ENCODE measurements at places on chromosomes 1 and 21.

- DNase-seq: no peak
These were observed 9.8 kb downstream of the MRPS14 start for GRCh38 chr1:175013445-175013844.

GRCh38 chr21:34819357-34819999 lies 150.7 kb downstream of the CLIC6 start:
- no peak for DNase-seq

DNA sequence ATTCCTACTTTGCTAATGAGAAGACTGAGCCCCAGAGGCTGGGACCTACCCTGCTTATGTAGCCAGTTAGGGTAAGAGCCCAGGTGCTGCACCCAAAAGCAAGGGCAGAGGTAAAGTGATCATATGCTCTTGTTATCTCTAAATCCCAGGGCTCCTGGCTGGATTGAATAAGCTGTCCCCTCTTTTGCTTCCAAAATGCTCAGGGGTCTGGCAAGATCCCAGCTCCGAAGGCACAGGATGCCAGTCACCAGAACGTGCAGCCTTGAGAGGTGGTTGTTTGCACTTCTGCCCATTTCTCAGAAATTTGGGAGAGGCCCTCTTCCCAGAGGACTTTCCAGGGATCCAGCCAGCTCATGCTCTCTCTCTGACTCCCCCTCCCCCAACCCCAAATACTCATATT lies 142.4 kb upstream of the TMEM51 start:
- no peak for DNase-seq

DNA sequence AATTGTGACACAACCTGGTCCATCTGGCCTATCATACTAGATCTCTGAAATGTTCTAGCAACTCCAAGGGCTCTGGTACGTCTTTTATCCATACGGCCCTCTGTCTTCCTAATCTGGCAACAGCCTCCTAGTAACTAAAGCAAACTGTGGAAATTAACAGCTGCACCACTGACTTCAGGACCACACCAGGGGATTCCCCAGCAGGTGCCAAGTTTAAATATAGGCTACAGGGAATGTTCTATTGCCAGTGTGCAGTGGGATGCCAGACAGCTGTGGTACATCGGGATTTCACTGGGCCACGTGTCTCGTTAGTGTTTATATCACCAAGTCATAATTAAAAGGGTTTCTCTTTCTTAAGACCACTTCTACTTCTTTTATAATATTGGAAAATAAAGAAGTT lies 94.3 kb downstream of the RGS2 start:
- no peak for DNase-seq

- DNase-seq: no peak
These were observed 221.6 kb upstream of the PBX1 start for GRCh38 chr1:164337394-164337793.

DNA sequence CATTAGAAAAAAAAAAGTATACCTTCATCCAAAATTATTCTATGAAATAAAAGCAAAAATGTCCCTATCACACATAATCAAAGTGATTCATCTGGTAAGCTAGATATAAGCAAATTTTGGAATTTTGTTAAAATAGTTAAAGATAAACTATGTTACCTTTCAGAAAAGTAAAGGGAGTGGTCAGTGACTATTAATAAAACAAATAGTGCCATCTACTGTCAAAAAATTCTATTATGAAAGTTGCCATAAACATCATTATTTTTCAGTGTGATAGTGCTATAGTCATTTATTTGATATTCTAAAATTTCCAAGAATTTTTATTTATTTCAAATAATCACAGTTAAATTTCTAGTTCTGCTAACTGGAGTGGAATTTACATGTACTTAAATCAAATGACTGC lies 803.7 kb downstream of the KCNT2 start:
- peak; percentile 3 for DNase-seq

GRCh38 chr1:8764293-8764937 lies 53.0 kb downstream of the RERE start:
- no peak for DNase-seq

DNA sequence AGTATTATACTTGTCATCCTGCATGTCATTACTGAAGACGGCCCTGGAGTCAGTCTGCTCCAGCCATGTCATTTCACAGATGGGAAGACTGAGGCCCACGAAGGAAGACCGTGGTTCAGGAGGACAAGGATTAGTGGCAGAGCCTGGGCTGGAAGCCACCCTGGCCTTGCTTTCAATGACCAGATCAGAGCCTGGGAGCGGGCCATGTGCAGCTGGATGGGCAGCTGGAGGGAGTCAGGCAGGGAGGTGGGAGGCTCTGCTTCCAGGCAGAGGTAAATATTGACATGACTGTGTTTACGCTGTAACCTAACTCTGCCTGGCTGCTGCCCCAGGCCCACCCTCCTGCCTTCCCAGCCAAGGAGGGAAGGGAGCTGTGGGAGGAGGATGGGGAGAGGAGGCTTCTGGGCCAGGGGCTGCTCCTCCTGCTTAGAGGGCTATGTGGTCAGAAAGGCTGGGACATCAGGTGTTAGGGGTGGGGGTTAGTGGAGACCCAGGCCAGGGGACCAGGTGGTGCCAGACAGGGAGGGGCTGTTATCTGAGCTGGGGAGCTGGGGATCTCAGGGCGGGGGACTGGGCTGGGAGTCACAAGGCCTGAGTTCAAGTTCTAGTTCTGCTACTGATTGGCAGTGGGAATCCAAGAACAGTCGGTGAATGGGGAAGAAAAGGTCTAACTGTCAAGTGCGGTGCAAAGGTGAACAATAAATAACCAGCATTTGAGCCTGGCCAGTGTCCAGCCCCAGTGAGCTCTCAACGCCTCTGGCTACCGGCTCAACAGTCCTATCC lies 48.5 kb upstream of the ECE1 start:
- no peak for DNase-seq

- DNase-seq: no peak
These were observed 86.9 kb downstream of the ADARB1 start for GRCh38 chr21:45161038-45161945.

GRCh38 chr1:231032963-231033362 lies 7.1 kb downstream of the FAM89A start:
- DNase-seq: peak; percentile 9

- DNase-seq: no peak
These were observed 79.1 kb downstream of the TPR start for GRCh38 chr1:186295980-186296379.

DNA sequence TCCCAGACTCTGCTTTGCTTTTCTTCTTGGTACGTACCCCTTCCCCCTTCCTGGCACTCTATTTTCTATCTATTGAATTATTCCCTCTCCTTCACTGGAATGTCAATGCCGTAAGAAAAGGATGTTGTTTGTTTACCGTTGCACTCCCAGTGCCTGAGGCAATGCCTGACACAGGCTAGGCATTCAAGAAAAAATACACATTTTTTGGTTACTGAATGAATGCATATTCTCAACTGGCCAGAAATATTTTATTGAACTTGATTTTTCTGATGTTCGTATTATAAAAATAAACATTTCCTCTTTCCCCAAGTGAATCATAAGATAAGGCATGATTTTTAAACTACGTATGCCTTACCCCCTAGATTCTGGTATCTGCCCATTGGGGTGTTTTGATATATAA lies 41.2 kb downstream of the GNG12 start:
- peak; percentile 62 for DNase-seq

GRCh38 chr1:48665708-48666407 lies 110.8 kb downstream of the BEND5 start:
- DNase-seq: no peak

- no peak for DNase-seq
These were observed 34.0 kb downstream of the MTF2 start for GRCh38 chr1:93113127-93113526.

DNA sequence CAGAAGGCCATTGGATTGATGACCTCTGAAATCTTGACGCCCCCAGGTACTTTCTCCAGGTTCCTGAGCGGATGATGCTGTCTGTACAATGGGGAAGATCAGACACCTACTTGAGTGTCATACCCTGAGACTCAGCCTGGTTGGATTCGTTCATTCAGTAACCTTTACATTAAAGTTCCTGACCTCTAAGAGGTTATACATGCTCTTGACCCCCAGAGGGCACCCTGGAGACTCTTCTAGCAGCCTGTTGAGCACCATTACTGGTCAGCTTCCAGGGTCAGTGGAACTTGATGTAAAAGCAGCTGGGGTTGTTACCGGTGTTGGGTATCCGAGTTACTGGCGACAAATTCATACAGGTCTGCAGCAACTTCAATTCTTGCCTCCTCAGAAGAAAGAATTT lies 114.3 kb upstream of the ZNF678 start:
- peak; percentile 26 for DNase-seq

- DNase-seq: no peak
These were observed 13.3 kb upstream of the SIPA1L2 start for GRCh38 chr1:232643251-232643650.

- no peak for DNase-seq
These were observed 115.1 kb downstream of the SLC30A10 start for GRCh38 chr1:219813294-219813693.

- peak; percentile 58 for DNase-seq
These were observed 17.6 kb downstream of the PTGER3 start for GRCh38 chr1:71030026-71030425.

- DNase-seq: no peak
These were observed 50.3 kb downstream of the ITPKB start for GRCh38 chr1:226688808-226689207.

GRCh38 chr1:59455206-59455605 lies 158.3 kb downstream of the FGGY start:
- DNase-seq: peak; percentile 85

DNA sequence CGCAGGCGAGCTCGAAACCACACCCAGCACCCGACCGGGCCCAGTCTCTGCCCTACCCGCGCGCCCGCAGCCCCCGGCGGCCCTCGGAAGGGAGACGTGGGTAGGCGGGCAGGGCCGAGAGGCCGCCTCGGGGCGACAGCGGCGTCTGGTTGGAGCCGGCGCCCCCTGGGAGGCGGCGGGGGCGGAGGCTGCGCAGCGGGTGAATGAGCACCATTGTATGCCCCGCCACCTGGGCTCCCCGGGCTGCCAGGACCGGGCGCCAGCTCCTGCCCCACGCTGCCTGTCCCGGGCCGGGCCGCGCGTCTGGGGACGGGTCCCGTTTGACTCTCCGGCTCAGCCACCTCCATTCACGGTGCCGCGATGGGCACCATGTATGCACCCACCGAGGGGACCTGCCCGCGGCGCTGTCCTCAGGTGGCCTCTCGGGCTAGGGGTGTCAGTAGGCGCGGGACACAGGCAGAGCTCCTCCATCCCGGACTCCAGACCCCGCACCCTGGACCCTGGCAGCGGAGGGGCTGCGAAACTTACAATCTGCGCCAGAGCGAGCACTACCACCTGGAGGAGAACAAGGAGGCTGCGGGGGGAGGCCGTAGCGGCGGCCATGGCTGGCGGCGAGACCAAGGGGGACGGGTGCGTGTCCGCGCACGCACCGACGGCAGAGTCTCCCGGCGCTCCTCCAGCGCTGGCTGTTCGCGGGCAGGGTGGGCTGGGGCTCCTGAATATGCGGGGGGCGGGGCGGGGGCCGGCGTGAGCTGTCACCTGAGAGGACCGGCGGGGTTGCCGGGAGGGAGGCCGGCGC lies at the start of gene COL9A2:
COL9A2 (minus strand) TSS at position 692 of the 799 bp plus-strand sequence; CDS start at position 603, 89 bp downstream.
- peak; percentile 13 for DNase-seq
